ENCODE measurements at places on chromosomes 1 and 21. TPM values are rescaled to one million over a fixed set of nuclear protein-coding genes. Genes with fewer than 3 reads are reported as not detected.

The SH2D5 gene
- total RNA-seq: 16.8 TPM

The NR1I3 gene
- total RNA-seq: not detected

The KRTAP13-3 gene
- total RNA-seq: not detected

The CELA2B gene
- total RNA-seq: not detected

The DRAXIN gene
- total RNA-seq: 0.08 TPM

The EFNA3 gene
- total RNA-seq: 4.6 TPM

The HCN3 gene
- 4.8 TPM for total RNA-seq

The PPM1J gene
- 1.4 TPM for total RNA-seq

The UBE2U gene
- not detected for total RNA-seq

The PPT1 gene
- total RNA-seq: 61.6 TPM

The KRTAP13-2 gene
- total RNA-seq: not detected

The NUP133 gene
- total RNA-seq: 18.0 TPM

The YARS1 gene
- total RNA-seq: 80.9 TPM

The SV2A gene
- 0.06 TPM for total RNA-seq

The S100A7 gene
- not detected for total RNA-seq

The KDF1 gene
- total RNA-seq: not detected

The OXCT2 gene
- total RNA-seq: 0.60 TPM

All from A549 treated with RU486 at 1 μM for 4 hours (cell line).